Activated naive CD4-positive, alpha-beta T cell treated with anti-CD3 and anti-CD28 coated beads, Interleukin-2, amount 10 ng/mL, durations not matched to agents 7 days and 5 days (primary cell): ENCODE measurements at places on chromosomes 4 and X.
A peak's percentile ranks its signal among the peaks of the same experiment; 100 is the strongest.

- DNase-seq, result no peak
These were observed 69.2 kb upstream of the GRID2 start for GRCh38 chr4:92234393-92235176.

- no peak for DNase-seq
These were observed 30.8 kb downstream of the HERC3 start for GRCh38 chr4:88623097-88623496.

DNA sequence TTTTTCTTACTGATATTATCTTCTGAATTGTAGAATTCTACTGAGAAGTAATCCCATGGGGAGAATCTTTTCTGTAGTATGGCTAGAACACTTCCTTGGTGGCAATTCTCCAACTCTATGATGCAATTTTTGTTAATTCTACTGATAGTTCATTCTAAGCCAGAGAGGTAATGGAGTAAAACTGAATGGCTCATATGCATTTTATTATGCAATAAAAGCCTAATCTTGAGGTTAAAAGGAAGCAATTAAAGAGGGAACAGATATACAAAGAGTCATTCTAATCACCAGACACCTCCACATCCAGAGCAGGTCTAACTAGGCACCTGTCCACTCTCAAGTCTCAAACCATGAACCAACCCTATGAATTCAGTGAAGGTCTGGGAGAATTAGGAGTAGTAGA is 9.7 kb downstream of the RAP2C start:
- no peak for DNase-seq

DNA sequence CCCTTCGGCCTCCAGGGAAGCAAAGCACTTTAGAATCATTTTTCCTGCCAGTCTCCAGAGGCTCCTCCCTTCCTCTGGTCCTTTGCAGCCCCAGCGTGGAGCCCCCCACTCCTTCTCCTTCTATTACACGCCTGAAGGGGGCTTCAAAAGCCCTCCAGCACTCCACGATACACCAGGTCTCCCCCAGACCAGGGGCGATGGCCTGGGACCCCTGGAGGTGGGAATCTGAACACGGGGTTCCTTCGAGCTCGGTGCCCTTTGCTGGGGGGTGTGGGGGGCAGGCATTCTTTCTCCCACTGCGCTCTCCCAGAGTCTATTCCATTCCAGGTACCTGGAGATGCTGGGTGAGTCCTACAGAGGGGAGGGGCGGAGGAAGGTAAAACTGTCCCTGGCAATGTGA is 97.6 kb downstream of the HMX1 start:
- peak; percentile 1 for DNase-seq

GRCh38 chrX:100395781-100396180 is 14.3 kb downstream of the PCDH19 start:
- no peak for DNase-seq

GRCh38 chrX:129781134-129781672 is 1.5 kb downstream of the SASH3 start:
- peak; percentile 89 for DNase-seq

GRCh38 chr4:70515367-70516250 is 2.8 kb upstream of the AMTN start:
- DNase-seq, result no peak

DNA sequence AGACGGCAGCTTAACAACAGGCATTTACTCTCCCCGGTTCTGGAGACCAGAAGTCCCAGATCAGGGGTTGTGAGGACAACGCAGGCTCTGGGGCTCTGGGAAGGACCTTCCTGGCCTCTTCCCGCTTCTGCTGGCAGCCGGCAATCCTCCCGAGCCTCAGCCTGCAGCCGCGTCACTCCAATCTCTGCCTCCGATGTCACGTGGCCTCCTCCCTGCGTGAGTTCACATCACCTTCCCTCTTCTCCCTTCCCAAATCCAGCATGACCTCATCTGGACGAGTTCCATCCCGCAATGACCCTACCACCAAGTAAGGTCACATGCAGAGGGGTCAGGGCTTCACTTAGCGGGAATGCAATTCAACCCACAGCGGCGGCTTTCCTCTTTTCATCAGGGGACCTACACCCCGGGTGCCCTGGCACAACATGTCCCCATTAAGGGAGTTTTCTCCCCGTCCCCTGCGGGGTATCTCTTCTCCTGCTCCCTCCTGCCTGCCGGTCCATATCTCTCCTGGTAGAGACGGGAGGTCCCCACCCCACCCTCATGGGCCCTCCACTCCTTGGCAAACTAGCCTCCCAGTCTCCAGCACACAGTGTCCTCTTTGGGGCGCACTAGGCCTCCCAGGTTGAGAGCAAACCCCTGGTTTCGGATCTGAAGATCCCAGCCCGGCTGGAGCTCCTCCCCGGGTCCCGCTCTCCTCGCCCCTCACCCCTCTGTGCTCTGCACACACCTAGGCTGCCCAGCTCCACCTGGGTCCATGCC is 25.5 kb downstream of the ABLIM2 start:
- DNase-seq, result no peak

DNA sequence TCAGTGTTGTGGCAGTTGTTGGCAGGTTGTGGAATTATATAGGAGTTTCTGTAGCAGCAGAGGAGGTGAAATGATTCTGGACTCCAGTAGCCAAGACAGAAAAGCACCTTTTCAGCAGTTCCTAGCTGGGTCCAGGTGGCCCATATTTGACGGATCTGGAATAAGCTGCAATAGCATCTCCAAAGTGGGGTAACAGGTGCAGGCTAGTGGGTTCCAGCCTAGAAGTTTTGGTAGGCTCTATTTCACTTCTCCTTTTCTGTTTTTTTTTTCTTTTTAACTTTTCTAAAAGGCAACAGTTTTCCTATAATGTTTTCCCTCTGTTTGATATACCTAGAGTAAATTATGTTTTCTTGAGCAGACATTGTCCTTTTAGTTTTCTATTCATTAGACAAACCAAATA is 392.5 kb downstream of the C4orf33 start:
- no peak for DNase-seq

DNA sequence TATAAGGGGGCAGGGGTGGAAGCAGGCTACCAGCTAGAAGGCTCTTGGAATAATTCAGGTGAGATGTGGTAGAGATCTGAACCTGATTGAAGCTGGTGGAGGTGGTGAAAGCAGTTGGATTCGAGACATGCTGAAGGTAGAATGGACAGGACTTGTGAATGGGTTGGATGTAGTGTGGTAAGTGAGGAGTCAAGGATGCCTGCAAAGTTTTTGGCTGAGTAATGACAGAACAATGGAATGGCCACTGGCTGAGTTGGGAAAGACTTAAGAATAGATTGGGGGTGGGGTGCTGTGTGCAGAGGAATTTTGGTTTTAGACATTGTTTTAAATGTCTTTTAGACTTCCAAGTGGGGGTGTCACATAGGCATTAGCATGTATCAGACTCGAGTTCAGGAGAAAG is 33.5 kb downstream of the HPF1 start:
- DNase-seq, result no peak

GRCh38 chr4:151573945-151574344 is 165.0 kb downstream of the FHIP1A start:
- DNase-seq, result no peak

- DNase-seq, result no peak
These were observed 84.2 kb downstream of the CHIC1 start for GRCh38 chrX:73647212-73647611.

- DNase-seq, result no peak
These were observed 400.8 kb upstream of the SLIT2 start for GRCh38 chr4:19850909-19851308.

- DNase-seq, result no peak
These were observed 474.4 kb upstream of the MAGEB18 start for GRCh38 chrX:25663701-25664100.

DNA sequence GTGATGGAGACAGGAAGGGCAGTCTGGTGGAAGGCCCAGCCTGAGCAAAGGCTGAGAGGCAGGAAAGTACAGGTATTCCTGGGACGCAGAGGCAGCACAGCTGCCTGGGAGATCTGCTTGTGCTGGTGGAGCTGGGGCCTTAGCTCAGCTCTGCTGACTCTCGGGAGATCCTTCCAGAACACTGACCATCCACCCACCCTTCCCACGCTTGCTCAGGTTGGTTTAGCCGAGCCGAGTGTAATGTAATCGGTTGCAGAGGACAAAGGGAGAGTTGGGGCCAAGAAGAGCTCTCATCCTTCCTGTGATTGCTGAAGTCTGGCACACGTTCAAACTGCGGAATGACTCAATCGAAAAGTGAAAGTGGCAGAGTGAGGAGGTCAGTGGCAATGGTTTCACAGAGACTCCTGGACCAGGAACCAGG is 43.1 kb upstream of the GPR78 start:
- DNase-seq, result no peak

GRCh38 chr4:5758741-5759140 is 47.7 kb downstream of the EVC start:
- no peak for DNase-seq

- no peak for DNase-seq
These were observed 17.4 kb upstream of the PWWP3B start for GRCh38 chrX:106150701-106151100.

- no peak for DNase-seq
These were observed 25.9 kb downstream of the PLAC1 start for GRCh38 chrX:134632355-134632754.

GRCh38 chrX:14915596-14915995 is 42.4 kb downstream of the MOSPD2 start:
- DNase-seq, result no peak

DNA sequence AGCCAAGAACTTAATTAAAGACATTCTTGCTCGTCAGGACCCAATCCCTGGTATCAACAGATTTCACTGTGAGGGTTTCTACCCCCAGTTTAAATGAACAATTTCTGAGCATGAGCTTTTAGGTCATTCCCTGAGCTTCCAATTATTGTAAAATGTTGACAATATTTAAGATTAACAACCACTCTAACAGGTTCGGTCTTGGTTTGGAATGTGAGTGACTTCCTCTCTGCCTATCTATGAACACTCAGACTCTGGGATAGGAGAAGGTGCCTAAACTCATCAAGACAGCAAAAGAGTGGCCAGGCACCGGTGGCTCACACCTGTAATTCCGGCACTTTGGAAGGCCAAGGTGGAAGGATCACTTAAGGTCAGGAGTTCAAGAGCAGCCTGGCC is 82.9 kb upstream of the TMEM150C start:
- DNase-seq, result no peak

- DNase-seq, result no peak
These were observed 154.2 kb upstream of the HAND2 start for GRCh38 chr4:173684223-173684622.

- DNase-seq, result peak; percentile 73
These were observed 1.5 kb downstream of the IRF2 start for GRCh38 chr4:184472614-184473498.

DNA sequence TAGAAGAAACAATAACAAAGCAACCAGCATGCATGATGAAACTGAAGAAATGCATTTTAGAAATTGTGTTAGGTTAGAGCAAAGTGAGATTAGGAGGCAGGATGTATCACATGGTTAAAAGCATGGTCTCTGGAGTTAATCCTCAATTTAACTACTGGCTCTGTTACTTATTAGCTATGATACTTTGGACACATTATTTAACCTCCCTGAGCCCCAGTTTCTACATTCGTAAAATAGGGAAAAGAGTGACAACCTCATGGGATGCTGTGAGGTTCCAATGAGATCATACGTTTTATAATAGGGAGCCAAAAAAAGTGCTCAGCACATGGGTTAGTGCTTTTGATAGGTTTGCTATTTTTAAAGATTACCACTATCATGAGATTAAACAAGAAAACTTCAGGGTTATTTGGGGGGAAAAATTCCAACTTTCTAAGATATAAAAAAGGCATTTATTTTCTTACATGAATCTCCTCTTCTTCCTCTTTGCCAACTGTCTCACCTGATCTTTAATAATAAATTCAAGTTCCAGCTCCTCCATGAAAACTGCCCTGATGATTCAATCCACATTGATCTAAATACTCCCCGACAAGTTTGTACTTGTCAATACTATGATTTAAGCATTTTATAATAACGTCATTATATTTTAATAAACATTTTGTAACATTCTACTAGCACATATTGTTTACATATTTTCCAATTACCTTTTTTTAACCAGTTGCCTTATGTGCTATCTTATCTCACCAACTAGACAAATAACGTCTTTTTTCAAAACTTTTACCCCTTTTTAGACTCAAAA is 4.6 kb downstream of the SEC31A start:
- no peak for DNase-seq

DNA sequence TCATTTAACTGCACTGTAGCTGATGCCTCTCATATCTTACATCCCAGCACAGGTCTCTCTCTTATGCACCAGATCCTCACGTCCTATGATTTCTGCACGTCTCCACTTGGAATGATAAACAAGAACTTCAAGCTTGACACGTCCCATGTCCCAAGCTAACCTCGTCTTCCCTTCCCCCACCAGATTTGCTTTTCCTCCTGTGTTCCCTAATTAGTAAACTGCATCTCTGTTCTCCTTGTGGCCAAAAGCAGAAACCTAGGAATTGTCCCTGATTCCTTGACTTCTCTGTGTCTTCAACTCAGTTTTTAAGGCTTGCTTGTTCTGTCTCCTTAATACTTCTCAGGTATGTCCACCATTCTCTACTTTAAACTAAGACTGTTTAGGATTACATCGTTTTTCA is 171.9 kb downstream of the BMPR1B start:
- DNase-seq, result no peak

GRCh38 chr4:20180509-20180908 is 71.2 kb upstream of the SLIT2 start:
- DNase-seq, result no peak

DNA sequence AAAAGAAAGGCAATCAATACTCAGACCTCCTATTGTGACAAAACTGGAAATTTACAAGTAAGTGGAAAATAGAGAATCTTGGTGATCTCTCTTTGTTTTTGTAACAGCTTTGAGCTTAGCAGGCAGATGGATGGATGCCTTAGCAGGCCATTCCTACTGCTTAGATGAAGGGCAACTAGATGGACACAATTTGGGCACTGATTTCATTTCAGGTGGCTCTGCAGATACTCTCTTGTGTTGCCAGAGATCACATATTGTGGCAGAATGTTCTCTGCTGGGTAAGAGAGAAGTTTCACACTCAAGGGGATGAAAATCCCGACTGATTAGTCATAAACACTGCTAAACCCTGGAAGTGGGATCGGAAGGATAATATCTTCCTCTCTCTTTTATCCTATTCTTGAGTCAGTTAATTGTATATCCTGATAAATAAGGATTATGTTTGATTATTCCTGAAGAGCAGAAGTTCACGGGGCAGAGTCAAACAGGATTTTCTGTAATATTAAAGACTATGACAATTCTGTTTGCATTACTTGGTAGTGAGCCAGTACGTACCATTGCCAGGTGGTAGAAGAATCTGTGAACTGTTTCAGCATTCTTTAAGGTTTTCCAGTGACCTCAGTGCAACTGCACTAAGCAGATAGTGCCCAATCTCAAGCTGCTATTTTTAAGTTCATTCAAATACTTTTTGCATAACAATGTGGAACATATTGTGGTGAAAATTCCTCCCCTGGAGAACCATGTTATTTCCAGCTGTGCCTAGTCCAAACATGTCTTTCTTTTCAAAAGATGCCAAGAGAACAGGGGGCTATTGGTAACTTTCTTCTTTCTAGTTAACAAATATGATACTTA is 974.3 kb downstream of the FSTL5 start:
- DNase-seq, result no peak

GRCh38 chr4:186934244-186934643 is 210.6 kb upstream of the FAT1 start:
- DNase-seq, result no peak

- no peak for DNase-seq
These were observed 77.6 kb upstream of the RAB40AL start for GRCh38 chrX:102859550-102859871.
